Type B pancreatic cell (in vitro differentiated cells): ENCODE measurements at places on chromosomes 6 and 20.

DNA sequence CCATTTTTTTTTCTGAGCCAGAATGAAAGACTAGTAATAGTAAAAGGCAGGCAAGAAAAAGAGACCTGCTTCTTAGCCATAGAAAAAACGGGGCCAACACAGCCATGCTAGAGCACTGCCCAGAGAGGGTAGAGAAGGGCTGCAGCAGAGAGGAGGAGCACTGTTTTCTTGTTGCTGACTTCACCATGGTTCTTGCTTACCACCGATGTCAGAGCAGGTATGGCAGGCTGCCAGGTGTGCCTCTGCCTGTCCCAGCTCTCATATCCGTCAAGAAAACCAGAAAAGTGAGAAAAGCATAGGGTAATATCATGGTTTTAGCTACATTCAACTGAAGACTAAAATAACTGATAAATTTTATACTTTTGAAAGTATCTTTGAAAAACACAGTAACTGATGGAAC is 60.7 kb downstream of the DTNBP1 start:
- DNase-seq = no peak

DNA sequence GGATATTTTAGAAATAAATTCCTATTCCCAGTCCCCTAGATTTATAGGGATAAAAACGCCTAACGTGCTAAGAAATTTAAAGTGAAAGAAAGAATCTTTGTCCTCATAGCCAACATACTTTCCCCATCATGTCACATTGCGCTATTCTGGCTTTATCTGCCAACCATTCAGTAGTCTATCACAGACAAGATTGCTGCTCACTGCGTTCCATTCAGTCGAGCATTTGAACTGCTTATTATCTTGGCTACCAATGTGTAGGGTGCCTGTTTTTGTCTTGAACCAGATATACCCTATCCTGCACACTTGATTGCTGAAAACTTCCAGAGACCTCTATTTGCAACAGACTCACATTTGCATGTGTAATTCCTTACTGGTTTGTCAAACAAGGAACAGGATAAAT is 751.5 kb downstream of the EPHA7 start:
- DNase-seq = no peak

DNA sequence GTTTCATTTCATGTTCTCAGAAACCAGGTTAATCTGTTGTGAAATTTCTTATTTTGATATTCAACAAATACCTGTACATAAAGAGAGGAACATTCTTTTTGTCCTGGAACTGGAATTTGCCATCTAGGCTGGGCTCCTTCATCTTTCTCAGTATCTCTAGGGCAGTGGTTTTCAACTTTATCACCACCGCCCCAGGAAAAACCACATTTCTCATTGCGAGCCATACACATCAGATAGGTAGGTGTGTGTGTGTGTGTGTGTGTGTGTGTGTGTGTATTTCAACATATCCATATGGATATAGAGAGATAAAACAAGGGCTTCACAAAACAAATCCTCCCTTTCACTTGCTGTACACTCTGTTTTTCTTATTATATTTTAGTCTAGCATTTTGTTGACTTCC is 24.1 kb downstream of the BFSP1 start:
- DNase-seq = no peak

- no peak for DNase-seq
Observed at GRCh38 chr20:52837378-52837777, 134.8 kb upstream of the TSHZ2 start.

DNA sequence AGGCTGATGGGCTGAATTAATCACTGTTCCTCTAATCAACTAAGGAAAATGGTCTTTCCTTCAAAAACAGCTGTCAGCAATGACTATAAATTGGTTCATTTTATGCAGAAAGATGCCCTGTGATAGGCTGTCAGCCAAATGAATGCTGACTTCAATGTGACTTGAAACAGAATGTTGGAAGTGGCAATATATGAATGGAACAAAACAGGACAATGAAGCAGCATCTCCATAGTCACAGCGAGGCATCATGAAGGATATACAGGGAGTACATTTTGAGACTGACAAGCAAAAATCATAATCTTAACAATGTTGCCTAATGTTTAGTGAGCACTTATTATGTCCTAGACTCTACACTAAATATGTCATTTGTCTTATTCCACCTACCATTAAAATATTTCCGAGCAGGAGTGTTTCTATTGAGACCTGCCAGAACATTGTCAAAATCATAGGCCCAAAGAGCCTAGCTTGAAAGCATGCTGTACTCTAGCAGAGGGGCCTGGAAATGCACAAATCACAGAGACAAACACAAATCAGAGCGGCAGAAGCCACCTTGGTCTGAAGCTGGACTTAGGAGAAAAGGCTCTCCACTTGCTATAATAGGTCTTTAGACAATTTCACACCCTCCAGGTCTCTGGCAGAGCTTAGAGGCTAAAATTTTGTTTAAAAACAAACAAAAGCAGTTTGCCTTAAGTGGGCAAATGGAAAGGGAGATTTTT is 63.3 kb downstream of the FAM50B start:
- no peak for DNase-seq

DNA sequence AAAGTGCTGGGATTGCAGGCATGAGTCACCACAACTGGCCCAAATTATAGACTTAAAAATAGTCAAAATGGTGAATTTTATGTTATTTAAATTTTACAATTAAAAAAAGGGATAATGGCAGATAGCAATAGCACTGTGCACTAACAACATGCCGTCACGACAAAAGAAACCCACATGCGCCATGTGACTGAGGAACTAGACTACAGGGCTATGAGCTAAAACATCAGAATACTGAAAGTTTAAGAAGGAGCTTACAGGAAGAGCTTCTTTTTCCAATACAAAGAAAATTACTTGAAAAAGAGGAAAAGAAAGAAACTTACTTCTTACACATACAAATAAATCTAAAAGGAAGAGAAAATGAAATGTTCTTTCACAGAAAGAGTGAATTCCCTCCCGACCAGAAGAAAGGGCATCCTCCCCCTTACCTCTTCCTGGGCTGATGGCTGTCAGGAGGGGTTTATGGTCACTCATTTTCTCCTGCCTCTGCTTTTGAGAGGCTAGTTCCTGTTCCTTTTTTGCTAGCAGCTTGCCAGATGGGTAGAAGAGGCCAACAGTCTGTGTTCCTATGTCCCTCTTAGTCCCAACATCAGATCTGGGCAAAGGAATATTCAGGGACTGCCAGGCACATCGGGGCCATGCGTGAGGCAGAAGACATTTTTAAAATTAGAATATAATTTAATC is 54.5 kb downstream of the DZANK1 start:
- no peak for DNase-seq

DNA sequence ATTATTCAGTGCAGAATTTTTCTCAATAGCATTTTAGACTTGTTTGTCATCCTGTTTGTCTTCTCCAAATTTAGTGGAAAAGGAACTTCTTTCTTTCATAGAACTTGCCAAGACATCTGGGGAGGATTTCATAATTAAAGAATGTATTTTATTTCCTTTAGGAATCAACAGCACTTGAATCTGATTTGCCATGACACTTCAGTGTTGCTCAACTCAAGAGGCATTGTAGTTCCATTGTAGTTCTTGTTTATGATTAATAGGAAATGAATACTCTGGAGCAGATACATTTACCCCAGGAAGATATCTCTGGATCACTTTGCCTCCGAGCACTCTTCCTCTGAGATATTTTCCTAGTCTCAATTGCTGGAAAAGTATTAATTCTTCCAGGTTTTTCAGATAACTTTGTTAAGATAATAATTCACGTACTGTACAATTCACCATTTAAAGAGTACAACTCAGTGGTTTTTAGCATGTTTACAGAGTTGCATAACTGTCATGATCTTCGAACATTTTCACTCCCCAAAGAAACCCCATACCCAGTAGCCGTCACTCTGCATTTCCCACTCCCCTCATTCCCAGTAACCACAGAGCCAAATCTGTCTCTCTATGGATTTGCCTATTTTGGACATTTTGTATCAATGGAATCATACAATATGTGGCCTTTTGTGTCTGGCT is 29.7 kb downstream of the AKAP12 start:
- DNase-seq = no peak

- DNase-seq = no peak
Observed at GRCh38 chr6:33197431-33198048, 2.9 kb downstream of the RXRB start.

DNA sequence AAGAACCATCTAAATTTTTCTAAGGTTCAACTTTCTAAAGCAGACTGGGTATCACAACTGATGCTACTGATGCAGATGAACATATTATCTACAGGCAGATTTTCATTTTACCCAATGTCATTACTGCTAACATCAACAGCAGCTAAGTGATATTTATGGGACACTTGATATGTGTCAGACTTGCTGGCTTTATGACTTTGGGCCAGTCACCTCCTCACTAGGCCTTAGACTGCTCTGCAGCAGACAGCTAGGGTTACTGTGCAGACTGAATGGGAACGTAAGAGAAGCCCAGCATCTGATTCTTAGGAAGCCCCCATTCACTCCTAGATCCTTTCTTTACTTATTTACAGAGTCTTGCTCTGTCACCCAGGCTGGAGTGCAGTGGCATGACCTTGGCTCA is 66.2 kb downstream of the MYH7B start:
- DNase-seq = no peak

DNA sequence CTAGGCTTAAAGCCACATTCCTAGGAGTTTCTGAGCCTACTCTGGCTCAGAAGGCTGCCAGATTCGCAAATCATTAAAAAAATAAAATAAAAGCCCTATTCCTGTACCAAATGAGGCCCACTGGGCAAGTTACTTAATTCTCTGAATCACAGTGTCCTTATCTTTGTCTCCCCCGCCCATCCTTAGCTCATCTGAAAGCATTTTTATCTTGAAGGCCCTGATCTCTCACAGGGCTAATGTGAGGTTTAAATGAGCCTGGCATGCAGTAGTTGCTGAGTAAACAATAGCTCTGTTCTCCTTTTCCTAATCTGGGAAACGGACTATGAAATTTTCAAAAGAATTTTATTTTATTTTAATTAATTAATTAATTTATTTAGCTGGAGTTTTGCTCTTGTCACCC is 2.1 kb upstream of the ZBTB12 start:
- DNase-seq = no peak

DNA sequence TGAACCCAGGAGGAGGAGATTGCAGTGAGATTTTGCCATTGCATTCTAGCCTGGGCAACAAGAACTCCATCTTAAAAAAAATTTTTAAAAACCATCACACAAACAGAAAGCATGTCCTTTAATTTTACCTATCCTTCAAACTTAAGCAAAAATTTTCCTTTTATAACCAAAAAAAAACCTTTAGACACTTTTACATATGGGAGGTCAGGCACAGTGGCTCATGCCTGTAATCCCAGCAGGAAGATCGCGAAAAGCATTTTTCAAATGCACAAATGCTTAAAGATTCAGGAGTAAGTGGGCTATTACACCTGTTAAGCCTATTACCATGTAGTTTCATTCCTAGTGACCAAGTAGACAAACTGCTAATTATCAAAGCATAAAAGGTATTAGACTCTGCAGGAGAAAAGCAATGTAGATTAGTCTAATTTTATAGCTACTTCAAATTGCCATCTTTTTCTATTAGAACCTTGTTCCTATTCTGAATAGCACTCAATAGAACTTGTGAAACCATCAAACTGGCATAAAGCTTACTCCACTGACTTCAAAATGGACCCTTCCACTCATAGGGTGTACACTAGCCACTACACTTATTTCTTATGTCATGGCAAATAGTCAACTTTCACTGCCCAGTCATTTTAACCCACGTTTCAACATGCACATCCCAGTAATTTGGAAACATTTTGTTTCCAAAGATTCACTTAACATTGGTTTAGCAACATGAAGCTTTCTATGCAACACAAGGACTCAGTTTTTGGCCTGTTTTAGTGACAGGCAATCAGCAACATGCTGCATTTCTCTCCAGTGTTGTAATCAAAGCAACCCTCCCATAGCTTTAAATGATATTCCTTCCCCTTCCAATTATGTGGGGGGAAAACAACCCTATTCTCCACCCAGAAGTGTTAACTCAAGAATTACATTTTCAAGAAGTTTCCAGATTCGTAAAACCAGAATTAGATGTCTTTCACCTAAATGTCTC is 4.0 kb downstream of the EEF1A1 start:
- DNase-seq = no peak

DNA sequence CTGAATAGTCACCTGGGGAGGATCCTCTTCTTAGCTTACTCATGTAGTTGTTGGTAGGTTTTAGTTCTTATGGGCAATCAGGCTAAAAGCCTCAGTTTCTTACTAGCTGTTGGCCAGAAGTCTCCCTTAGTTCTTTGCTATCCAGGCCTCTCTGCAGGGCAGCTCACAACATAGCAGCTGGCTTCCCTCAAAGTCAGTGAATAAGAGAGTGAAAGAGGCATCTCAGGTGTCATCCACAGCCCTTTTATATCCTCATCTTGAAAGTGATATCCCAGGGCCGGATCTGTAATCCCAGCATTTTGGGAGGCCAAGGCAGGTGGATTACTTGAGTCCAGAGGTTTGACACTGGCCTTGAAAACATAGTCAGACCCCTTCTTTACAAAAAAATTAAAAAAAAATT is 42.1 kb upstream of the FOXA2 start:
- no peak for DNase-seq

- no peak for DNase-seq
Observed at GRCh38 chr20:13202565-13202964, 18.5 kb upstream of the ISM1 start.

DNA sequence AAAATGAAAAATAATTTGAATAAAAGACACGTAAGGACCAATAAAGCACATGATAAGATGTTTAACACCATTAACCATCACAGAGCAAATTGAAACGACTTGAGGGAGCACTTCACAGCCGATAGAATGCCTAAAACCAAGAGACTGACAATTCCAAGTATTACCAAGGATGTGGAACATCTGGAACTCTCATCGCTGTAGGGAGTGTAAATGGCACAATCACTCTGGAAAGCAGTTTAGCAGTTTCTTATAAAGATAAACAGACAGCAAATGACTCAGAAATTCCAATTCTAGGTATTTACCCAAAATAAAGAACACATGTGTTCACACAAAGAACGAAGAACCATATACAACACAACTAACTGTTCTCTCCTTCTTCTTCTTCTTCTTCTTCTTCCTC is 8.5 kb upstream of the UBD start:
- no peak for DNase-seq

DNA sequence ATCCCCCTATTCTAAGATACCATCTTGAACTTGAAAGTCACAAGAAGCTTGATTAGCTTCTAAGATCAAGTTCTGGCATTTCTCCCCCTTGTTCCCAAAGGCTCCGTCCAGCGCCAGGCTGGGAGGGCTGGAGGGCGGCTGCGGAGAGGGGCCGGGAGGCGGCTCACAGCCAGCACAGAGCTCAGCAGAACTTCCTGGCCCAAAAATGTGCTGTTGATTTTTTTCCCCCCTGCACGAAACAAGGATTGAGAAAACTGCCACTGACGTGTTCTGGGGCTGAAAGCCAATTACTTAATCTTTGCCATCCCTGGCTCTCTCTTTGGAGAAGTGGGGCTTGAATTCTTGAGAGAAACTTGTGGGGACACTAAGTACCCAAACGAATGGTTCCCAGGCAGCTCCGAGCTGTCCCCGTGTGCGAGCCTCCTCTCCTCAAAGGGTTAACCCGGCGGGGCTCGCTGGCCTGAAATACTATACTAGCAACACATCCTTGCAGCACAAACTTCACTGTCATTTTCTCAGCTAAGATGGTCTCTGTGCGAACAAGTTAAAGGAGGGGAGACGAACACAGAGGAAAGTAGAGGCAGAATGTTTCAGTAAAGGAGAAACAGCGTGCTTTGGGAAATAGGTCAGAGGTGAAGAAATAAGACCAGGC is 452 bp downstream of the TRAF3IP2 start:
- DNase-seq = no peak
